ENCODE measurements at places on chromosomes 3 and 15. TPM values are rescaled to one million over a fixed set of nuclear protein-coding genes. Genes with fewer than 3 reads are reported as not detected.

DNA sequence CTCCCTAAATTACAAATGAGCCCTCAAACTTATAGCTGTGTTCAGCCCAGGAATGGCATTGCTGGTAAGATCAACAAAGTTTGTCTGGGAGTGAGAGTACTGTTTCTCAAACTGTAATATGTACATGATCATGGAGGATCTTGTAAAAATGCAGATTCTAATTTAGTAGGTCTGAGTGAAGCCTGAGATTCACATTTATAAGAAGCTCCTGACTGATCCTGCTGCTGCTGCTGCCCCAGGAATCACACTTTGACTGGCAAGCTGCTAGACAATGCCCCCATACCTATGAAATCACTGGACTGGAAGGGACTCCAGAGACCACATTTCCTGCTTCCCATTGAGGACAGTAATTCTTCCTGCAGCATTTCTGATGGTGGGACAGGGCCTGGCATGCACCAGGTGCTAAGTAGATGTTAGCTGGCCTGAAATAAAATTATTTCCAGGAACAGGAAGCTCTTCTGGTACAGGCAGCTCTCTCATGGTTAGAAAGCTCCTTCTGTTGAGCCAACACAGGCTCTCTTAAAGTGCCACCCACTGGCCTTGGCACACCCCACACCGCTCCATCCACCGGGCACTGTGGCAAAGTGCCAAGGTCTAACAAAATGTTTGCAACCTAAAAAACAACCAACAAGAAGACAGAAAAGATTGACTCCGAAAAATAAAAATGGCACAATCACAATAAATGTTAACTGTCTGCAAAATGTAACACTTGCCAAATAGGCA lies 36.7 kb upstream of the ZNF710 start:
- DNase-seq, result no peak

DNA sequence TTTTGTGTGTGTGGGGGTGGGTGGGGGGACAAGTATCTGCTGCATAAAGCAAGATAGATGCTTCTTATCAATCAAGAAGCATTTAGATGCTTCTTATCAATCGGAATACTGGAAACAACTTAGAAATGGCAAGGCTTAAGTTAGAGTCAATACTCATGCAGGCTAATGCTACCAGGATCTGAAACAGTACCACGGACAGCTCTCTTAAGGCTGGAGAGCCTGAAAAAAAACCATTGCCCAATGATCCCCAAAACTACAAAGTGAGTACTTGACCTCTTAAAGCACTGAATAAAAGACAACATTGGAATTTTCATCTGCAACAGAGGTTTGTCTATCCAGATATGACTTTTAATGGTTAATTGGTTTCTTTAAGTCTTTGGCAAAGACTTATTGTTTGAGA lies 262.3 kb downstream of the GAP43 start:
- no peak for DNase-seq

DNA sequence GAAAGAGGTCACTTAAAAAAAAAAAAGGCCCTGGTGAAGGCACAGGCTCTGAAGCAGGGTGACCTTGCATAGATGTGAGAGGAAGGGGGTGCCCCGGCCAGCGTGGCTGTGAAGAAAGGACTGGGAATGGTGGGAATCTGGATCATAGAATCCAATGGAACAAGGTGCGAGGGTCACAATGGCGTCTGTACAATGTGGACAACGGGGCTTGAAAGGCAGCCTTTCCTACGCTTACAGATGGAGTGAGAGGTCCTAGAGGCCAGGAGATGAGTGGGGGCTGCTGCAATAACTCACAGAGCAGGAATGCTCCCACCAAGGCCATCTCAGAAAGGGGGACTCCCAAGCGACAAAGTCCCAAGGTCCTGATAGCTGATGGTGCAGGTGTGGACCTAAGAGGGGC lies 162.2 kb downstream of the ATP10A start:
- DNase-seq, result no peak

DNA sequence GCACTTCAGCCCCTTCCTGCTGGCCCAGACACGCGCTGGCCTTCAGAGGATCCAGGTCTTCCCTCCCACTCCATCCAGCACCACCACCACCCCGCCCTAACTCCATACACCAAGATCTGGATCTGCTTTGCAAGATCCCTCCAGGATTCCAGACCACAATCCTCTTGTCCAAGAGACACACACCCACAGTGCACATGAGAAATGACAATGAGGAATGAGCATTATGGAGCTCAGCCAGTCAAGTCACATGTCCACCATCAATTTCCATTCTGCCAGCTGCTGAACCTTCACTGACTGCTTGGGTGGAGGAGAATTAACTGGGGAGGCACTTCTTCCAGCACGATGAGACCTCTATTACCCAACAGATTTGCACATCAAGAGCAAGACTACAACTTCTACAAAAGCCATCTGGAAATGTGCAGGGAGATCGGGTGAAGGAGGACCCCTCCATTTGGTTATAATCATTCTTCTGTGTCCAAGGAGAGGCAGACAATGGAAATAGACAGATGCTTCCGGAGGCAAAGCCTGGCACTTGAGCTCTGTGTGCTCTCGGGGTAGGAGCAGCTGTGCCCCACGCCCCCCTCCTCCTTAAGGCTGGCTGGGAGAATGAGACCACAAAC lies 12.3 kb upstream of the SPATA12 start:
- DNase-seq, result no peak

- DNase-seq, result no peak
Observed at GRCh38 chr15:40054605-40054854, 15.5 kb upstream of the SRP14 start.

- DNase-seq, result no peak
Observed at GRCh38 chr15:80699981-80700380, 4.9 kb downstream of the ABHD17C start.

GRCh38 chr15:40647523-40647922 lies 47.5 kb upstream of the RAD51 start:
- no peak for DNase-seq

- no peak for DNase-seq
Observed at GRCh38 chr3:134313847-134314587, 60.2 kb downstream of the AMOTL2 start.

GRCh38 chr3:113174801-113175485 lies 36.4 kb upstream of the BOC start:
- DNase-seq, result no peak

DNA sequence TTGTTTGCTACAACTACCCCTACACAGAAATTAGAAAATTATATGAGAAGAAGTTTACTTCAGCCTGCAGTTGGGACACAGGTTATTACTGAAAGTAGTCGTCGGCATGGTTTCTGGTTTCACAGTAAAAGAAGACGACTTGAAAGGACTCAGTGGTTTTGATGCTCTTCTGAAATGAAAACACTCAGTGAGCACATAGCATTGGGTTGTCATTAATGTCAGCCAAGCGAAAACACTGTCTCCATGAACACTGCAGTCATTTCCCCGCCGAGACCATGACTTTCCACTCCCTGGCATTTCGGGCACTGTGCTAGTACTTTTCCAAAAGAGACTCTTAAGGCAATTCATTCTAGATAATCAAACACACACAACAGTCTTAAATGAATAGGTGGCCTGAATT lies 69.2 kb upstream of the ICE2 start:
- DNase-seq, result peak; percentile 34

Gene TAGLN3
- total RNA-seq, result 2.2 TPM

Gene KBTBD13
- not detected for total RNA-seq

Gene NANOGP8
- total RNA-seq, result not detected

Gene CCDC33
- not detected for total RNA-seq

Gene GOLGA8S
- total RNA-seq, result not detected

Gene CMTM8
- total RNA-seq, result 4.7 TPM

Gene BFSP2
- total RNA-seq, result not detected

Gene HYKK
- total RNA-seq, result 0.76 TPM

Gene DUOXA2
- total RNA-seq, result not detected

Gene LDHAL6B
- total RNA-seq, result not detected
